ENCODE measurements at places on chromosomes 1 and 21. TPM values are rescaled to one million over a fixed set of nuclear protein-coding genes. Genes with fewer than 3 reads are reported as not detected.

The ASCL5 gene
- total RNA-seq = 0.22 TPM

The PRDX6 gene
- 136 TPM for total RNA-seq

The WNT3A gene
- not detected for total RNA-seq

The ZNF644 gene
- total RNA-seq = 54.7 TPM

The SPRR2E gene
- not detected for total RNA-seq

The LRRC7 gene
- total RNA-seq = not detected

All from activated T-cell treated with anti-CD3 and anti-CD28 coated beads, Interleukin-2, amount 50 U/mL, for 72 hours (primary cell).